Activated CD8-positive, alpha-beta memory T cell treated with anti-CD3 and anti-CD28 coated beads, Interleukin-2, amount 10 ng/mL, durations not matched to agents 7 days and 5 days (primary cell): ENCODE measurements at places on chromosomes 12 and 14. TPM values are rescaled to one million over a fixed set of nuclear protein-coding genes. Genes with fewer than 3 reads are reported as not detected.

The TOMM20L gene
- not detected for total RNA-seq

The FAM222A gene
- 1.6 TPM for total RNA-seq

The OAS3 gene
- total RNA-seq = 290 TPM

The TAOK3 gene
- 64.9 TPM for total RNA-seq

The METTL1 gene
- 32.1 TPM for total RNA-seq

The RHOJ gene
- not detected for total RNA-seq
